ENCODE measurements at places on chromosomes 1 and 21.

GRCh38 chr1:150576794-150577556 lies 2.4 kb downstream of the MCL1 start:
- peak; percentile 59 for DNase-seq

GRCh38 chr1:54949053-54949452 lies 31.4 kb upstream of the TMEM61 start:
- DNase-seq, result no peak

DNA sequence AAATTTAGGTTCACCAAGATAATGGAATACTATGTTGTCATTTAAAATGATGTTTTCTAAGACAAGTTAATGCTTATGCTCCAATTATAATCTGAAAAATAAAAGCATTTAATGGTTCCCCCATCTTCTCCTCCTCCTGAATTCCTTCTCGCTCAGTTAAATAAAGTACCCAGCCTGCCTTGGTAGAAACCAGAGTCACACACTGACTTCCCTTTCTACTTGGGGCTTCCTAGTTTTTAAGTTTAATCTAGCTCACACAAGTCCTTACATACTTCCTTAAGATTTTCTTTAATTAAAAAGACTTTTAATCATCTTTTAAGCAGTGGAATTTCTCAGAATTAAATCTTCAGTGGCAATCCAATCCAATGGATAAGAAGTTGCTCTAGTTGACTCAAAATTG lies 32.9 kb downstream of the CD58 start:
- DNase-seq, result no peak

DNA sequence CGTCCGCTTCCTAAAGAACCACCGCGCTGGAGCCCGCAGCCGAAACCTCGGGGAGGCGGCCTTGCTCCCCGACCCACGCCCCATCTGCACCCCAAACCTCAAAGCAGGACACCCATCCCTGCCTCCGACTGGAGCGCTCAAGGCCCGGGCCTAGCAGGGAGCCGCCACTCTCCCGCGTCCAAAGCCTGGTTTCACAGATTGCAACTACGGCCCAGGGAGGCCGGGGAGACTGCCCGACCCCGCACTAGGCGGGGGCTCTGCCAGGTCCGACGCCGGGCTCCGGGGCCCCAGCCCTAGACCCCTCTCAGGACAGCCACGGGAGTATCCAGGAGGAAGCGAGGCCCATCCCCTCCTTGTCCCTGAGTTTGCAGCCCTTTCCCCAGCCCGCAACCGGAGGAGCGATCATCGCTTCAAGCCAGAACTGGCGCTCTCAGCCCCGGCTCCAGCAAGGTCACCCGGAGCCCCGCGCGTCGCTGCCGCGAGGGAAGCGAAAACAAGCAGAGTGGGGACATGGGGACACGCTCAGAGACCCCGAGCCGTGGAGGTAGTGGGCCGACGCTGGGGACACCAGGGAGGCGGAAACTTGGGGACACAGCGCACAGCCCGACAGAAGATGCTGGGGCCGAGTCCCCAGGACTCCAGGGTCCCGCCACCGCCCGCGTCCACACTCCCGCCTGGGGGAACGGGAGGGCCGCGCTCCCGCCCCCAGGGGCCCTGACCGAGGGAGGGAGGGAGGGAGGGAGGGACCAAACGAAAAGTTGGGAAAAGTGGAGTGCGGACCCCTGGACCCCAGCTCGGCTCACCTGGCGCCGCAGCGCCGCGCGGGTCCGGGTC lies 433 bp downstream of the TMEM200B start:
- DNase-seq, result peak; percentile 73

DNA sequence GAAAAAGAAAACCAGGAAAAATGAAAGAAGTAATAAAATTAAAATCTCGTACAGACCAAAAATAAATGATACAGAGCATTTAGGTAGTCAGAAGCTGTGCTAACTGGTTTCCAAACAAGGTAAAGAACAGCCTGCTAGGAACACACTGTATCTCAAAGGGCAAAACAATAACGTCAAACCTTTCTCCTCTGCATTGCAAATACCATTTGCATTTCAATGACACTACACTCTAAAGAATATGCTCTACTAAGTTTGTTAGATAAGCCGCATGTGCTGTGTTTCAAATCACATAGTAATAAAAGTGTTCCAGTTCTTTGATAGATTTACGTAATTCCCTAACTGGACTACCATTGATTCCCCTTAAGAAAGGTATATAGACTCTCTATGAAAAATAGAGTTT lies 648.8 kb downstream of the PLA2G4A start:
- DNase-seq, result no peak

DNA sequence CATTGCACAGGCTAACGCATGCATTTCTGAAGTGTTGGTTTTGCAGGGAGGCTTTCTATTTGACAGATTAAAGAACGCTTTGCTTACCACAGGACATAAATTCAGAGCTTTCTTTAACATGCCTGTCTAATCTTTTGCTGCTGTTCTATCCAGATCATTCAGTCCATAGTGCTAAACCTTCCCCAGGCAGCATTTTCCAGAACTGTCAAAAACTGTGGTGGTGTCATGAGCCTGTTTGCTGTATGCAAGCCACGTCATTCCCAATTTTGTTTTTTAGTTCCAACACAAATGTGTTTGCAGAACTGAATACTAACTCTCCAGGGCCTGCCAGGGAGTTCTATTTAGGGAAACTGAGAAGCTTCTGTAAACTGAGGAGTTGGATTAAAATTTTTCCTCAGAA lies 390.5 kb upstream of the LYPLAL1 start:
- DNase-seq, result no peak

DNA sequence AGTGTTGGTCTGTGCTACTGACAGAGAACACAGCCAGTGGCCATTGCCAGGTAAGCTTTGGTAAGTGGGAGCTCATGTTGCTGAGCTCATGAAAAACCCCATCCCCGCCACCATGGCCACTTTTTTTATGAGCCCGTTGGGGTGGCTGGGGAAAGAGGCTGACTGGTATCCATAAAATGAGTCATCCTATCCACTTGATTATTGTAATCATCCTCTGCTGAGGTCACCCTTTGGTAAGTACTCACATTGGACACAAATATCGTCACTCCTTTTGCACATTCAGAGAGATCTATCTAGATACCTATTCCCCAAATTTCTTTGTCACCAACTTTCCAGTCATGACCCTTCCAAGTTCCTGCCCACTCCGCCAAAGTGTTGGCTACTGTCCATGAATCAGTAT lies 22.0 kb downstream of the SLAMF7 start:
- DNase-seq, result no peak

DNA sequence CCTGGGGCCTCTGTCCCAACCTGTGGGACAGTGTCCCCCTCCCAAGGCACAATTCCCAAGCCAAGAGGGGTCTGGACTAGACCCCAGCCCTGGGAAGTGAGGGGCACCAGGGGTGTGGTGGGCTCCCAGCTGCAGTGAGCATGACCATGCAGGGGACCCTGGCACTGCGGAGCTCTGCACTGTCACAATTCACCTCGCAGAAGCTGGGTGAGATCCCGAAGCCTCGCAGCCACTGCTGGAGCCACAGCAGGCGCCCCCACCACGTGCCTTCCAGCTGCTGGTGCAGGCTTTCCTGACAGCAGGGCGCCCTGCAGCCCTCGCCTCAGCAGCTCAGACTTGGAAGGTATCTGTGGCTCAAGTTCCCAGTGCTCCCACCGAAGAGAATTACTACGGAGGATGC lies 10.0 kb upstream of the SRARP start:
- DNase-seq, result no peak

GRCh38 chr1:96521994-96522760 lies 199.4 kb upstream of the PTBP2 start:
- DNase-seq, result peak; percentile 31

- DNase-seq, result no peak
Measured at GRCh38 chr1:164180824-164181223, 378.2 kb upstream of the PBX1 start.

- DNase-seq, result no peak
Measured at GRCh38 chr21:38930066-38930465, 124.3 kb downstream of the ETS2 start.

- DNase-seq, result no peak
Measured at GRCh38 chr21:40845441-40845995, 1.4 kb downstream of the DSCAM start.

Measured in astrocyte of the hippocampus (primary cell).